ENCODE measurements at places on chromosomes 4 and X.

DNA sequence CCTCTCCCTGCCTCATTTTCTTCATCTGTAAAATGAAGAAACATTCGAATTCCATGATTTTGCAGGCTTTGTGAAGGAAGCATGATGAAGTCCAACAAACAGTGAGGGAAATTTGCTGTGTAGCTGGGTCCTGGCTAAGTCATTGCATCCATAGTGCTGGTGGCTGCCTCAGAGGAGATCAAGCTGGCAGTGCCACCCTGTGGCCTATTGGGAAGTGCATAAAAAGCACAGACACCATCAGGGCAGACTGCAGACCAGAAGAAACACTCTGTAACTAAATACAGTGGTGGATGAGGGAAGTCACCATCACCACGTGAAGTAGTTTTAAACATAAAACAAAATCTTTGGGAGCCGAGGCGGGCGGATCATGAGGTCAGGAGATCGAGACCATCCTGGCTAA is 40.7 kb upstream of the DDX3X start:
- no peak for DNase-seq

GRCh38 chr4:70613306-70614183 is 15.0 kb upstream of the ENAM start:
- DNase-seq = no peak

GRCh38 chrX:139191746-139192385 is 338.7 kb upstream of the F9 start:
- no peak for DNase-seq

- DNase-seq = no peak
Observed at GRCh38 chrX:105876658-105877057, 54.3 kb downstream of the NRK start.

DNA sequence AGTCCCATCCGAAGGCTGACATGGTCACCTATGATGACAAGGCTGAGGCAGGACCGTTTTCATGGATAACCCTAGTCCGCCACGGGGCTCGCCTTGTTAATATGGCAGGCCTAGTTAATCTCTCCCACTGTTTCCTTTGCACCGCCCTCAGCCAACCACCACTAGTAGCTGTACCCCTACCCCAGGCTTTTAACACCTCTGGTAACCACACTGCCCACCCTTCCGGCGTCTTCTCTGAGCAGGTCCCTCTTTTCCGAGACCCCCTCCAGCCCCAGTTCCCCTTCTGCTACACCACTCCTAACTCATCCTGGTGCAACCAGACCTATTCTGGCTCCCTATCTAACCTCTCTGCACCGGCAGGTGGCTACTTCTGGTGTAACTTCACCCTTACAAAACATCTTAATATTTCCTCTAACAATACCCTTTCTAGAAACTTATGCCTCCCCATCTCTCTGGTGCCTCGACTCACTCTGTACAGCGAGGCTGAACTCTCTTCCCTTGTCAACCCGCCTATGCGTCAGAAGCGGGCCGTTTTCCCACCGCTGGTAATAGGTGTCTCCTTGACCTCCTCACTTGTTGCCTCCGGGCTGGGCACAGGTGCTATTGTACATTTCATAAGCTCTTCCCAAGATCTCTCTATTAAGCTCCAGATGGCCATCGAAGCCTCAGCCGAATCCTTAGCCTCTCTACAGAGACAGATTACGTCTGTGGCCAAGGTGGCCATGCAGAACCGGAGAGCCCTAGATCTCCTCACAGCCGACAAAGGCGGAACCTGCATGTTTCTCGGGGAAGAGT is 964.4 kb downstream of the RPA4 start:
- no peak for DNase-seq

- DNase-seq = no peak
Observed at GRCh38 chr4:5996641-5997040, 21.6 kb downstream of the C4orf50 start.

GRCh38 chr4:158837527-158838141 is 68.8 kb downstream of the FNIP2 start:
- DNase-seq = no peak

DNA sequence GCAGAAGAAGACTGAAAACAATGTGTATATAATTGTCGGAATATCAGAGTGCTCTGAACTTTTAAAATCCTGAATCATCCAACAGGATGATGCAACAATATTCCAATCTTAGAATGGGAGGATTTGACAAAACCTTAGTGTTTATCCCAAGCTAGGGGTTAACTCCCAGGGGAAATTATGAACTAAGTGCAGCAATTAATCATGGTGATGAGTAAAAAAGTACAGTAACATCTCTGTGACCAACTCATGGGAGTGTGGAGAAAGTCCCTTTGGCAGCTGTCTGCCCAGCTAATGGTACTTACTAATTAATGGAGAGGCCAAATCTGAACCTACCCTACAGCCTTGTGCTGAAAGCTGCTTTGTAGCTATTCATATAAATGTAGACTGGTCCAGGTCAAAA is 257.6 kb upstream of the DDX53 start:
- no peak for DNase-seq

DNA sequence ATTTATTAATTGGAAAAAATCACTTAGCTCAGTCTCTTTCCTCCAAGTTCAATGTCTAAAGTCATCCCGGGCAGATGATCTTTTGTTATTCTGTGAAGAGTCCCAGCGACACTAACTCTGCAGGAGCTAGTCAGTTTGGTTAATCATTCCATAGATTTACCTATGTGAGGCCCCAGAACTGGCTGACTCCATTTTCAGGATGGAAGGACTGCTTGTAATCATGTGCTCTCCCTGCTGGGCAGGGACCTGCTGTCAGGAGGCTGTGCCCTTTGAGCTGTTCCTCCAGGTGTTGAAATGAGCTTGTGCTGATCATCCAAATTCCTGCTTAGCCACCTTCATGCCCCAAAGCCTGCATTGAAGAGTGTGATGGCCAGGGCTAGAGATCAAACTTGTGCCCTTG is 169.8 kb downstream of the NHS start:
- no peak for DNase-seq

DNA sequence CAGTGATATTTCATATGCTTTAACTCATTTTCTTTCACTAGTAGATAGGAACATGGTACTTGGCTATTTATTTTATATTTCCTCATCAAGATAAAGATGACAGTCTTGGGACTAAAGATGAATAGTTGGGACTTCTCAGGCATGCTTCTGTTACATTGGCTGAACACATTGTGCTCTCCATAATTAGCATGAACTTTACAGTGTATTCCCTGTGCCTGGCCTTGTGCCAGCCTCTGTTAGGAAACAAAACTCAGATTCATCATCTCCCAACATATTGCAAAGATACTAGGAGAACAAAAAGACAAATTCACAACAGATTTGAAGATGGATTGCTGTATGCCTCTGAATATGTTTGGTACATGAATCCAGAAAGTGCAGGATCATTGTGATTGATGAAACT is 26.4 kb downstream of the GRIA2 start:
- no peak for DNase-seq

DNA sequence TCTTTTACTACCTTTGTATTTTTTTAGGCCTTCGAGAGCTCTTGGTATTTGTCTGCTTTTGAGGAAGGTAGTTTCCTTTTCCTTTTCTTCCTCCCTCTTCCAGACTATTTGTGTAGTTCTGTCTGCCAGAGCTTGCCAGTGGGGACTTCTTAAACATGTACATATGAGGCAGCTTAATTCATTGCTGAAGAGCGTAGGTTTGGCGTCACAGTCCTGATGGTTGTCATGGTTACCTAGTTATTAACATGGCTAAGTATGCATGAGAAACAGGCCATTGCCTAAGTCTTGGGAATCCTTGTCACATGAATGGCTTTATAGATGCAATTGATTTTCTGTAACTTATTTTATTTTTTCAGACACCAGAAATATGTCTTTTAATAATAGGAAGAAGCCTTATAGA is 48.5 kb upstream of the ARMCX2 start:
- DNase-seq = no peak

DNA sequence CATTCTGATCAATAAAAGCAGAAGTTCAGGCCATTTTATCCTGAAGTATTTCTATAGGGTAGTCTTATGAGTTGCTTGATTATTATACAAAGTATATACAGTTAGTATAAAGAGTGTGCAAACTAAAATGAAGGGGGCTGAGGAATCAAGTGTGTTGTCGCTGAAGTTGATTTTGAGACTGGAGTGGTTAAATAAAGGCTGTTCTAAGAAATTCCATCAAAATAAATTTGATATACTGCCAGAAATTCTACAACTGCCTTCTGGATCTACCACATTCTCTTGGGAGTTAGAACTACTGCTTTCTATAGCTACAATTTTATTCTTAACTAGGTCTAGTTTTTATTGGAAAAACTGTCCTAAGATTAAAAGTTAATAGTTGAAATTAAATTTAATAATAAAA is 12.4 kb downstream of the EDNRA start:
- no peak for DNase-seq

GRCh38 chr4:67480810-67481209 is 64.5 kb downstream of the CENPC start:
- DNase-seq = no peak

DNA sequence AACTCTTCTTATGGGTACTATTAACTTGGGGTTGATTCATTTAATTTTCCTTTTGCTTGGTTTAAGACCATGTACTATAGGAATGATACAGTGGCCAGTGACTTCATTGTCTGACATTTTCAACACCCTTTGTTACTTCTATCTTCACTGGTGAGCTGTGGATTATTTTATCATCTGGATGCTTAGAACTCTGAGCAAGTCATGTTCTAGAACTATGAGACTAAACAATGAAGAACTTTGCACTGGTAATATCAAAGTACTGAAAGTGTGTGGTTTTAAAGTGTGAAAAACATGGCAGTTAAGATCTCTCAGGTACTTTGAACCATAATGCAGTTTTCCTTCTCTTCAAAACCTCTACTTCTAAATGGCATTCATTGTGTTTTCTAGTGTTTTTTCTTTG is 47.8 kb downstream of the MAP7D3 start:
- DNase-seq = no peak

GRCh38 chr4:102761296-102761701 is 531 bp upstream of the MANBA start:
- DNase-seq = peak; percentile 2

DNA sequence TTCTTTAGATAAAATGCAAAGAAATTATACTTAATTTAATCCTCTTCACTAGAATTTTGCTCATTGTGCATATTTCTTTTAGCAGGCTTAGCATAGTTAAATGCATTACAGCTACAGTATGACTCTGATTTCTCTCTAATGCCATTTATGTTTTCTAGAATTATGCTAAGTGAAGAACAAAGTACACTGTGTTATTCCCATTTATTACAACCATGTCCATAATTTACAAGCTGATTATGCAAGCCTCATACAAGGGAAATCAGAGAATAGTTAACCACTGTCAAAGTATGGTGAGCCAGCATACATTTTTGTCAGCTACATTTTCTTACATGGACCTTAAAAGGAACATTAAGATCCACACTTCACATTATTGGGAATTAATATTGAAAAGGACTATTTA is 99.1 kb downstream of the MAB21L2 start:
- DNase-seq = no peak

GRCh38 chr4:121642876-121643585 is 53.7 kb downstream of the ANXA5 start:
- DNase-seq = no peak

DNA sequence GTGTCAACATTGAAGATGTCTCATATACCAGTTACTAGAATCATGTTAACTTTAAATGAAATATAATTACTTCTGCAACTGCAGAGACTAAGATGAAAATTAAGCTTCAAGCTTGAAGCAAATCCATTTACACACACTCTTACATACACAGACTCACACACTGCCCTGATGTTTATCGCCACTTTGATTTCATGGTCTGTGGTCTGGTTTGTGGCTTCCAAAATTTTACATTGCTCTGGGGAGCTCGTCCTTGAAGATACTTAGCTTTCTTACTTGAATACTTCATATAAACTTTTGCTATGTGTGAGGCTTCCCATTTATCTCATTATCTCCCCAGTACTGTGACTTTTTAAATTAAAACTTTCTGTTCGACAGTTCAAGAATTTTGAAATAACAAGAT is 35.8 kb downstream of the ARHGEF38 start:
- DNase-seq = no peak

- no peak for DNase-seq
Observed at GRCh38 chrX:139224953-139225665, 305.4 kb upstream of the F9 start.

- peak; percentile 16 for DNase-seq
Observed at GRCh38 chr4:48780865-48781214, 761 bp upstream of the FRYL start.

- no peak for DNase-seq
Observed at GRCh38 chr4:100742045-100742444, 224.2 kb upstream of the EMCN start.

- DNase-seq = no peak
Observed at GRCh38 chrX:53584891-53585290, 101.6 kb downstream of the HUWE1 start.

DNA sequence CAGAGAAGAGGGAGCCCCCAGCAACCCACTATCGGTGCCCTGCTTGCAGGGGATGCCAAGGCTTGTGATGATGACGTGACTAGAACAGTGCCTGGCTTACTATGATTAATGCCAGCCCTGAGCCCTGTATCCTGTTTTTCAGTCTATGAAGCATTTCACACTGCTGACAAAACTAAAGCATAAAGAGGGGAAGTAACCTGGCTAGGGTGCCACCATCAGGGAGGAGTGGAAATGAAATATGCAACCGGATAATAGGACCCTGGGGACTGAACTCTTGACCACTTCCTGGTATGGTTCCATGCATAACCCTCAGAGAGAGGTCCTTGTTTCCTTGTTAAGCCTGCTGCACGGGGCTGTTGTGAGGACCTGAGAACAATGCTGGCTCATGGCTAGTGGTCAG is 50.3 kb downstream of the MED28 start:
- no peak for DNase-seq

DNA sequence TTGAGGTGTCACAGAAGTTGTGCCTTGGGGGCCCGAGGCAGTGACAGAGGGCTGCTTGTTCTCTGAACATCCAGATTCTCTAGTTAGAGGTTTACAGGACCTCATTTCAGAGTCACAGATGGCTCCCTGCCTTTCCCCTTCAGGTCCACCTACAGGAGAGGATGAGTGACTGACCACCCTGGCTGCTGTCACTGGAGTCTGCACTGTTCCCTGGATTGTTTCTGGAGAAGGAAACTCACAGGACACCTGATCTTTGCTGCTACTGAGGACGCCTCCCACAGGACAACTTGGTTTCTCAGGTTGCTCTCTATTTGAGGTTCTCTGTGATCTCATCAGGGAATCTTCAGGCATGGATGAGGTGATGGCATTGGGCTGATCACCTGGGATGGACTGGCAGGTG is 58.3 kb downstream of the GPRIN3 start:
- DNase-seq = no peak

DNA sequence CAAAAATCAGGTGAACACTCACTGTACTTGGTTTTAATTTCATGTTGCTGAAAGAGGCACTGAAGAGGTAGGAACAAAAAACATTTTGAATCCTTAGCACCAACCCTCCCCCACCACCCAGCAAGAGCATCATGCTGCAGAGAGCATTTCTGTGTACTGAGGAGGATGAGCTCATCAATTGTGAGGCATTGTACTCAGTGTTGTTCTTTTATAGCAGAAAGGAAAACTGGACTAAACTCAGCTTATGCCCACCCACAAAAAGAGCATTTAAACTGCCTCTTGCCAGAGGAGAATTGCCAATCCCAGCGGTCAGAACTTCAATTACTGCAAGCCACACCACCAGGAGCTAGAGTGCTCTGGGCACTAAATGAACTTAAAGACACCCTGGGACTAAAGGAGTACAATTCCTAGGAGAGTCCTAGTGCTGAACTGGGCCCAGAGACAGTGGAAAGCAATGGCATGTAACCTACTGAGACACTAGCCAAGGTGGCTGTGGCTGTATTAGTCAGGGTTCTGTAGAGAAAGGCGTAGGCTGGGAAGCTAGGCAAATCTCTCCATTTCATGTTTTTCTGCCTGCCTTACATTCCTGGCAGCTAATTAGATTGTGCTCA is 280.7 kb upstream of the KLHL4 start:
- no peak for DNase-seq

GRCh38 chr4:122705547-122706117 is 26.9 kb upstream of the BBS12 start:
- no peak for DNase-seq

All from stimulated activated CD4-positive, alpha-beta T cell treated with anti-CD3 and anti-CD28 coated beads, Interleukin-12 subunit alpha, Interleukin-12 subunit beta, amount 100 ng/mL, for 48 hours (primary cell).